ENCODE measurements at places on chromosomes 4 and X.

- DNase-seq, result peak; percentile 73
Observed at GRCh38 chr4:142402900-142403299, 443.2 kb downstream of the INPP4B start.

DNA sequence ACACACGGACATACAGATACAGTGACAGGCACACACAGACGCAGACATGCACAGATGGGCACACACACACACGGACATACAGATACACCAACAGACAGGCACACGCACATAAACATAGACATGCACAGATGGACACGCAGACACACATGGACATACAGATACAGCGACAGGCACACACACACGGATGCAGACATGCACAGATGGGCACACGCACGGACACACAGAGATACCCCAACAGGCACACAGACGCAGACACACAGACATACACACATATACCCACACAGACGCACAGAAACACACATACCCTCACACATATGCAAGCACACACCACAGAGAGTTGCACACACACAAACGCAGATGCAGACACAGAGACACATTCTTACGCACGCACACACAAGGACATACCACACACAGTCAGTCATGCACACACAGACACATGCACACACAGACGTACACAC is 24.4 kb upstream of the SLC25A6 start:
- DNase-seq, result no peak

GRCh38 chr4:181807771-181808170 is 435.4 kb upstream of the TENM3 start:
- DNase-seq, result no peak

GRCh38 chr4:153221783-153222706 is 17.8 kb downstream of the TRIM2 start:
- peak; percentile 89 for DNase-seq

GRCh38 chr4:54054501-54054900 is 9.9 kb downstream of the CHIC2 start:
- DNase-seq, result no peak

DNA sequence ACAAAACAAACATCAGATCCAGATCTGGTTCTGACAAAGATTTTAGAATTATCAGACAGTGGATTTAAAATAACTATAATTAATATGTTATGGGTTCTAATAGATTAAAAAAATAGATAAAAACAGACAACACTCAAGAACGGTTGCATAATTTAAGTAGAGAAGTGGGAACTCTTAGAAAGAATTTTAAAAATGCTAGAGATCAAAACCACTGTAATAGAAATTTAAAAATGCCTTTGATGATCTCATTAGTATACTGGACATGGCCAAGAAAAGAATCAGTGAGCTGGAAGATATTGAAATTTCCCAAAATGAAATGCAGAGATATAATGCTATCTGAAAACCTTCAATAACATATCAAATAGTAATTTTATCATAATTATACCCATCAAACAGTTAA is 28.3 kb upstream of the DYNLT3 start:
- no peak for DNase-seq

DNA sequence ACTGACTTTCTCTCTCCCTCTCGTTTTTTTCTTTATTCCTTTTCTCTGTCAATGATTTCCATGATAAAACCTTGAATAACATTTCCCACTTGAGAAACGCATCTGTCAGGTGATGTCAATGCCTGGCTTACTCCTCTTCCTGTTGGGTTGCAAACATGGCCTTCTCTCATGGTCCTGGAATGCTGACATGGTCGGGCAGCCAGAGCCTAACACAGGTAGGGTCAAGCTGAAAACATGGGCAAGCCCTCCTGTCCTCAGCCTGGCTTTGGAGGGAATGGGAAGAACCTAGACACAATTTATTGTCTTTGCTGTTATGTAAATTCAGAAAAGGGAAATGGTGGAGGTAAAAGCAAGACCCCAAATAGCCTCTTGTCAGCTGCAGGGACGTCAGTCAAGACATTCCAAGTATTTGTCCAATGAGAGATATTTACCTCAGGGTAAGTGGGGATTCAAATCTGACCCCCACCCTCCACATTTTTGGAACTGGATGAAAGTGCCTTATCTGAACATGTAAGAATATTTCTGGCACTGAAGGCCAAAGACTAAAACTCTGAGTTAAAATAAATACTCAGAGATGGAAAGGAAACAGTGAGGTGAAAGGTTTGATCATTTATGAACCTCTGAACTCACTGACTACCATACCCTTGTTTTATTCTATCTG is 473.8 kb downstream of the SPRY1 start:
- DNase-seq, result no peak

DNA sequence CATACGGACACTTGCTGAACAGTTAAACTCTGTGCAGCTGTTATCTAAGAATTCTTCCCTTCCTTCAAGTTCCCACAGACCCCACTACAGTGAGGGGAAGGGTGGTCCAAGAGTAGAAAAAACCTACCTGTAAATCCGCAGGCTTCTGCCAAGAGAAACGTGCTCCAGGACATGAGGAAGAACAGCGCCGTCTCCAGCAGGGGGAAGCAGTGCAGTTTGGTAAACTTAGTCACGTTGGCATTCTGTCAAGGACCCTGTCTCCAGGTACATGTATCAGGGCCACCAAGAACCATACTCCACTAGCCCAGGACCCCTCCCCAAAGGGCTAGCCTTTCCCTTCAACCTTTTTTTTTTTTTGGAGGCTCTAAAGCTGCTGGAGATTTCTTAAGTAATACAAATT is 79.9 kb downstream of the CHST7 start:
- DNase-seq, result no peak

GRCh38 chr4:148901075-148901705 is 459.0 kb upstream of the NR3C2 start:
- DNase-seq, result no peak

- DNase-seq, result no peak
Observed at GRCh38 chr4:54094451-54094850, 5.5 kb upstream of the GSX2 start.

- no peak for DNase-seq
Observed at GRCh38 chr4:144782345-144782744, 136.4 kb downstream of the HHIP start.

GRCh38 chrX:154735695-154736393 is 15.0 kb downstream of the GAB3 start:
- no peak for DNase-seq

DNA sequence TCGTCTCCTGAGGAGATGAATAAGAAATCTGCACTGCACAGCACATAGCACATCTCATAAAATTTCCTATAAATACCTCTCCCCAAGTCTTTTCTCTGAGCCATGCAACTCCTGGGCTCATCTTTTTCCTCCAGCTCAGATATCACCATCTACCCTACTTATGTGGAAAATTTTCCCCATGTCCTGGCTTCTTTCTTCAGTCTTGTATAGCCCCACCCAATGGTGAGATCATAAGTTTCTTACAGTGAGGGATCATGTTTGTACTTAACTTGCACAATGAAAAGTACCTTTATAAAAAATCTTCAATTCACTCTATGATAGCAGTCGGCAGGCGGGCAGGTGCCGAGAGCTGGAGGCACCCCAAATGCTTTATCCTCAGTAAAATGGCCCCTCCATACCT is 198.6 kb upstream of the S100G start:
- no peak for DNase-seq

DNA sequence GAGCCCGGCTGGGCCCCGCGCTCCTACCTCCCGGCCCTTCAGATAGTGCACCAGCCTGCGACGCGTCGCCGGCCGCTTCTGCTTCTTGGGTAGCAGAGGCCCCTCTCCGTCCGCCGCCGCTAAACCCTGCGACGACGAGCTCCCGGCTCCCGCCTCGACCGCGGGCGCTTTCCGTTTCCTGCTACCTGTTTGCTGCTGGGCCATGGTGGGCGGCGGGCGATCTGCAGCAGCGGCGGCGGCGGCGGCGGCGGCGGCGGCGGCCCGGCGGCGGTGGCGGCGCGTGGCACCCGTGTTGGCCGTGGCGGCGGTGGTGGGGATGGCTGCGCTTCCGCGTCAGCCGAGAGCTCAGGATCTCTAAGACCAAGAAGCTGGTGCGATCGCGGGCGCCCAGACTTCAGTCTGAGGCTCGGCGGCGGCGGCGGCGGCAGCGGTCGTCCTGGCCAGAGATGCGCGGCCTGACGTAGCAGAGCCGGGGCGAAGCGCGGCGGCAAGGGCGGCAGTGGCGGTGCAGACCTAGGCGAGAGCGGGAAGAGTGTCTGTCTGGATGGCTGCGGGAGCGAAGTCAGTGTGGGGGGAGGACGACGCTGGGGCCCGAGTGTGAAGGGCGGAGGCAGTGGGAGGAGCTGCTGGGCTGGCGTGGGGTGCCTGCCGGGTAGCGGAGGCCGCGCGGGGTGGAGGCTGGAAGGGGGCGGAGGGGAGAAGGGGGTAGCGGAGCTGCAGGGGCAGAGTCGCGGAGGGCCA is at the start of gene DCAF12L2:
Gene DCAF12L2 (minus strand): TSS at position 569 of the 741 bp plus-strand sequence. CDS start 365 bp downstream, at position 204.
- no peak for DNase-seq

GRCh38 chrX:6024204-6024603 is 204.5 kb downstream of the NLGN4X start:
- DNase-seq, result no peak

DNA sequence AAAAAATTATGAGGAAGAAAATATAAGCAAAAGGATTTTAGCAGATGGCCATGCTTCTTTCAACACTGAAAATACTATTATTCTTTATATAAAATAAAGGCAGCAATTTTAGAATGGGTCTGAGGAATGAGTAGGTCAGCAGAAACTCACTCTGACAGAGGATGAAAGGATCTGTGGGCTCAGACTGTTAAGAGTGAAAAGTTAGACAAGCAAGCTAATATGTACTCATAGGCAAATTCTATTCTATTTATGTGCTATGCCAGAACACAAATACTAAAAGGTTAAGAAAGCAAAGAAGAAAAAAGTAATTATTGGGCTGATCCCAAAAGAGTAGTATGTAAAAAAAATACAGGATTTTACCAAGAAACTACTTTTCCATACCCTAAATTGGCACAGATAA is 13.9 kb downstream of the LCORL start:
- no peak for DNase-seq

- no peak for DNase-seq
Observed at GRCh38 chrX:118552121-118552900, 56.7 kb downstream of the DOCK11 start.

DNA sequence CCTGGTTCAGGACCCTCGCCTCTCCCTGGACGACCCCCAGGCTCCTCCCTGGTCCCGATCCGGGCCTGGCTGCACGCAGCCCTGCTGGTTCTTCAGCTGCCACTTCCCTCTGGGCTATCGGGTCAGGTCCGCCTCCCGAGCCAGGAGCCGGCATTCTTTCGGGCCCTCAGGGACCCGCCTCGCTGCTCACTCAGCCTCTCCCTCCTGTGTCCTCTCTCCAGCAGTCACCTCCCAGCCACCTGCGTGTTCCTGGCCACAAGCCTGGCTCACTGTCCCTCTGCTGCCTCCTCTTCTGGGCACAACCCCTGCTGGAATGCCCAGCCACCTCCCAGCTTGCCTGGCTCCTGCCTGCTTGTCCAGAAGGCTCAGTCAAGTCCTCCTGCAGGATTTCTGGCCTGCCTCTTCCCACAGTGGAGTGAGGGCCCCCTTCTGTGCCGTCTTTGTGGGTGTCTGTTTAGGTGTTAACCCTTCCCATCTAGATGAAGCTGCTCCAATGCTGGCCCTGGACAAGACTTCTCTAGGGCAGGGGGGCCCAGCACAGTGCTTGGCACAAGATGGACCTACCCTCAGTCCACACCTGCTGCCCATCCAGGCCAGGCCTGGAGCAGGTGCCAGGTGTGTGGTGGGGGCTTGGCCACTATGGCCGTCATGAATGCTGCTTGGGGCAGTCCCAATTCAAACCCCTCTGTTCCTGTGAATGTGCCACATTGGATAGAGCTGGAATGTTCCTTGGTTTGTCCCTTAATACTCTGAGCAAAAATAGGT is 2.2 kb downstream of the WFS1 start:
- no peak for DNase-seq

DNA sequence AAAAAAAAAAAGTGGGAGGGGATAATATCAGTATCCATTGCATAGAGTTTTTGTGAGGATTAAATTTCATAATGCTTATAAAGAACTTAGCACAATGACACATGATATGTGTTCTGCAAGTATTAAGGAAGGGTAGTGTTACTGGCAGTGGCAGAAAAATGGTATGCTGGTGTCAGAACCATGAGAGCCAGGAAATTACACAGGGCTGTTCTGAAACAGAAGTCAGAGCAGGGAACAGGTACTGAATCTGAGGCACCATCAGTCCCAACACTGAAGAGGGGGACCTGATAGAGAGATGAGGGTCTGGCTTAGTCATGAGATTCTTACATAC is 601.1 kb upstream of the GRIA3 start:
- DNase-seq, result no peak

DNA sequence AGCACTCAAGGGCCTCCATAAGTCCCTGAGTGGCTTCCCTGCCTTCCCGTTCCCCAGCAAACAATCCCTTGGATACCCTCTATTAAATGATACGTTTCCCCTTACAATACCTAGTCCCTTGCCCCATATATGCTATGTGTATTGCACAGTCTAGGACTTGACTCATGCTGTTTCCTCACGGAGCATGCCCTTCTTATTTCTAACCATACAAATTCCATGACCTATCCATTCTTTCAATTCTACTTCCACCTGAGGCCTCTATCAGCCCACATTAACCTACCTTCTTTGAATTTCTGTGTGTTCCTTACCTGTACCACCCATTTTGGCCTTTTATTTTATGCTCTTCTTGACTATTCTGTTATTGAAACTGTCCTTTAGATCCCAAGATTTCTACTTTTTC is 2.9 kb upstream of the PGRMC2 start:
- DNase-seq, result no peak

- DNase-seq, result no peak
Observed at GRCh38 chr4:124282301-124282898, 430.1 kb downstream of the ANKRD50 start.

DNA sequence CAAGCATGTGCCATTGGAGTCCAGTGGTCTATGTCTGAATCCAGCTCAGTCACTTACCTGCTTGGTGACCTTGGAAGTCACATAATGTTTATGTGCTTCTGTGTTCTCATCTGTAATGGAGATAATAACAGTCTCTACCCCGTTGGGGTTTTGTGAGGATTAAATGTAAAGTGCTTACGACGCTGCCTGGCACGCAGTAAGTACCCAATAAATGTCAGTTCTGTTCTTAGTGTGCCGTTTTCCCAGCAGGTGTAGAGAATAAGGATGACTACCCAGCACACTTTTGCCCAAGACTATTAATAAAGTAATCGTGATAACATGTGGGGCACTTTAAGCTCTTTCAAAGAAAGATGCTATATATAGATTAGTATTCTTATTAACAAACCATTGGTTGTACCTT is 56.7 kb downstream of the MTM1 start:
- no peak for DNase-seq

DNA sequence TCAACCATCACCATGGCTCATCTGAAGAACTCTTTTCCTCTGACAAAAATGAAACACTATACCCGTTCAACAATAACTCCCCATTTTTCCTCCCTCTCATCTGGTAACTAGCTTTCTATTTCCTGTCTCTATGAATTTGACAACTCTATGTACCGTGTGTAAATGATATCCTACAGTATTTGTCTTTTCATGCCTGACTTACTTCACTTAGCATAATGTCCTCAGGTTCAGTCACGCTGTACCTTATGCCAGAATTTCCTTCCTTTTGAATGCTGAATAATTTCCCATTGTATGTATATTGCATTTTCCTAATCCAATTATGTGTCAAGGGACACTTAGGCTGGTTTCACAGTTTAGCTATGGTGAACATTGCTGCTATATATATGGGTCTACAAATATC is 18.2 kb downstream of the MAGEA9 start:
- no peak for DNase-seq
